Activated naive CD4-positive, alpha-beta T cell (primary cell): ENCODE measurements at places on chromosomes 6 and 20.

DNA sequence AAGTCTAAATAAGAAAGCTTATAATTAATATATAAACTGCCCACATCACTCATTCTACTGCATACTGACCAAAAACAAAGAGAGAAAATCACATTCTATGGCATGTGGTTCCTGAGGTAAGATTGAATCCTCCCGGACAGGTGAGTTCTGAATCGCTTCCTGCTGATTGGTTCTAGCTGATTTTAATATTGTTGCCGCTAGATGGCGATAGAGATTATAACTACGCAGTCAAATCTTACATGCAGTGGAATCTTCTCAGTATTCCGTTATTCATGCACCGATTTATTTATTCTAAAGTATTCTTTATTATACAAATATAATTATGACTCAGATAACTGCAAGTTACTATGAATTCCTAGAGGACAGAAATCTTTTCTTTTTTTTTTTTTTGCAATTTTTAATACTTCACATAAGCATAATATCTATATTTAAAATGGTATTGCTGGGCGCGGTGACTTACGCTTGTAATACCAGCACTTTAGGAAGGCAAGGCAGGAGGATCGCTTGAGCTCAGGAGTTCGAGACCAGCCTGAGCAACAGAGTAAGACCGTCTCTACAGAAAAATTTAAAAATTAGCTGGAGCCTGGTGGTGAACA is 24.2 kb upstream of the TMX4 start:
- no peak for DNase-seq

DNA sequence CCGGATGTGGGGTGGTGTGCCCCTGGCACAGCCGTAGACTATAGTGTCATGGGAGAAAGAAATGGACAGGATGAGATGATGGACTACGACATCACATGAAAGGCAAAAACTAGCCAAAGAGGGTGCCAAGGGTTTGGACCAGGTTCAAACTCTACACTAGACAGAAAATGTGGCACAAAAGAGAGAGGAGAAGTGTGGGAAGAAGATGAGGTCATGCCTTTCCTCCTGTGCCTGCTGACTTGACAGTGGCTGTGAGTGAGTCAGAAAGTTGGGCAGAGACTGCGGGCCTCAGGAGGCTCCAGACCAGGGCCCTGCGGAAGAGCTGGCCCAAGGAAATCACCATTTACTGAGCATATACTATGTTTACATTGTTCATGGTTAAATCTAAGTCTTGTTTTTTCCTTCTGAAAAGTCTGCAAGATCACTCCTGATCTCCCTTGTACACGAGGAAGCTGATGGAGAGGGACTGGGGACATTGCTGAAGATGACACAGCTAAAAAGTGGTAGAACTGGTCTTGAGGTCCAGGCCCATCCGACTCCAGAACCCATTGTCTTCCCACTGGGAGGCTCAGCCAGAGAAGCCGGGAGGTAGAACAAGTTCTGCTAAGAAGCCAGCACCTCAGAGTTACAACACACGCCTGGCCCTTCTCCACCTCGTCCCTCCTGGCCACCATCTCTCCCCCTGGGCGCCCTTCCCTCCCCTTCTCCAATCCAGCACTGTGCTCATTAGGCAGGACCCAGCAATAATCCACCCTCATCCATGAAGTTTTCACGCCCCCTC is 35.6 kb downstream of the CNKSR3 start:
- DNase-seq, result no peak

GRCh38 chr6:37668251-37668650 is 29.4 kb downstream of the MDGA1 start:
- DNase-seq, result no peak

- no peak for DNase-seq
Measured at GRCh38 chr20:32007787-32008616, 2.2 kb upstream of the CCM2L start.

- no peak for DNase-seq
Measured at GRCh38 chr6:167127785-167128531, 5.1 kb downstream of the CCR6 start.
